ENCODE measurements at places on chromosomes 2 and 18.

- no peak for DNase-seq
Measured at GRCh38 chr2:20515290-20516220, 68.7 kb downstream of the RHOB start.

DNA sequence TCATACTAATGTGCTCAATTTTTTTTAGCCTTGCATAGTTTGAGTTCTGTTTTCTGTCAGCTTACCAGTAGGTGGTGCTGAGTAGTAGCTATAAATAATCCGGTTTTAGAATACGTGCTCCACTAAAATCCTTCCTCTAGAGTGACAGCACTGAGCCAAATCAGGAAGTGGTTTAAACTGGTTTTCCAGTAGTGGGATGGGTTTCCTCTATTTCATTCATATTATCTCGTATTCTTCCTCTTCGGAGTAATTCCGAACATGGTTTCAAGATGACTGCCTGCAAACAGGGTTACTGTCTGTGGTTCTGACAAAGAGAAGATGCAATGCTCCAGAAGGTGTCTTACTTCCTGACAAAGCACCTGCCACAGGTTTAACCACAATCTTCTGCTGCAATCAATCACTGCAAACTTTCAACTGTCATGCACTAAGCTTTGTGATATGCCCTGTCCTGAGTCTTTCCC, 496.9 kb upstream of the VRK2 start:
- DNase-seq: no peak

GRCh38 chr2:125254010-125254409, 1228.9 kb downstream of the CNTNAP5 start:
- no peak for DNase-seq

DNA sequence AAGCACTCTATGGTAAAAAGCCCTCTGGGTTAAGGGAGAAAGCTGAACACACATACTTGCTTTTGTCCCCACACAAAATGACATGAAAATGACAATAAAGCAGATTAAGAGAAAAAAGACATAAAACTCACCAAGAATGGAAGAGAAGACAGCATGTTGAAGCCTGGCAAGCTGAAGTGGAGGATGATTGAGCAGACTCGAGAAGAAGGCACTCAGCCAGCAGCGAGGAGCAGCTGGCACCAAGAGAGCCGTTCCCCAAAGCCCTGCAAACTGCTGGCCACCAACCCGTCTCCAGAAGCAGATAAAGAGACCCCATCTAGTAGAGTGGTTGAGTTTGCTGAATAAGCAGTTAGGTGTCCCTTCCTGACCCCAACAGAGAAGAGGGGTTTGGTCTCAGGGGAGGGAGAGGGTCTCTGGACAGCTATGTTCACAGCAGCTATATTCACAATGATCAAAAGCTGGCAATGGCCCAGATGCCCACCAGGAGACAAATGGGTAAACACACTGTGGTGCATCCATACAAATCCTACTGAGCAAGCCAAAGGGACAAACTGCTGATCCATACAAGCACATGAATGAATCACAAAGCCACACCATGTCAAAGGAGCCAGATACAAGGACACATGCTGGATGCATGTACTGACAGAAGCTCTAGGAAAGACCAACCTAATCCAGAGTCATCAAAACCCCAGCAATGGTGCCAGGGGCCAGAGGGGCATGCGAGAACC, 36.9 kb downstream of the FAM168B start:
- no peak for DNase-seq

GRCh38 chr18:55206927-55207326, 247.7 kb upstream of the CCDC68 start:
- DNase-seq: no peak

- DNase-seq: no peak
Measured at GRCh38 chr18:23887035-23887434, 127.5 kb upstream of the TTC39C start.

DNA sequence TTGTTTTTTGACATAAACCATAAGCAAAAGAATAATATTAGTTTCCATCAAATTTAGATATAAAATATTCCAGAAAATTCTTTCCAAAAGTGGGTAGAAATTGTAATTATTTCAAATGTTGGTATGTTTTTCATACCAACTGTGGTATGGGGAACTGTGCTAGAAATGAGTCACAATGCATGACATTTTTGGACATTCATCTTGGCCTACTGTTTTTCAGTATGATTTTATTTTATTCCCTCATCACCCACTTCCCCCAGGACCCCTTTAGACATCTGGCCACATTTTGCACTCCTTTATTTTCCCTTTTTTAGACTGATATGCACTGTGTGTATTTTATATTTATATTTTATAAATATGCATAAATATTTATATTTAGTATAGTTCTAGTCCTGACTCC, 97.1 kb downstream of the DPP4 start:
- no peak for DNase-seq

DNA sequence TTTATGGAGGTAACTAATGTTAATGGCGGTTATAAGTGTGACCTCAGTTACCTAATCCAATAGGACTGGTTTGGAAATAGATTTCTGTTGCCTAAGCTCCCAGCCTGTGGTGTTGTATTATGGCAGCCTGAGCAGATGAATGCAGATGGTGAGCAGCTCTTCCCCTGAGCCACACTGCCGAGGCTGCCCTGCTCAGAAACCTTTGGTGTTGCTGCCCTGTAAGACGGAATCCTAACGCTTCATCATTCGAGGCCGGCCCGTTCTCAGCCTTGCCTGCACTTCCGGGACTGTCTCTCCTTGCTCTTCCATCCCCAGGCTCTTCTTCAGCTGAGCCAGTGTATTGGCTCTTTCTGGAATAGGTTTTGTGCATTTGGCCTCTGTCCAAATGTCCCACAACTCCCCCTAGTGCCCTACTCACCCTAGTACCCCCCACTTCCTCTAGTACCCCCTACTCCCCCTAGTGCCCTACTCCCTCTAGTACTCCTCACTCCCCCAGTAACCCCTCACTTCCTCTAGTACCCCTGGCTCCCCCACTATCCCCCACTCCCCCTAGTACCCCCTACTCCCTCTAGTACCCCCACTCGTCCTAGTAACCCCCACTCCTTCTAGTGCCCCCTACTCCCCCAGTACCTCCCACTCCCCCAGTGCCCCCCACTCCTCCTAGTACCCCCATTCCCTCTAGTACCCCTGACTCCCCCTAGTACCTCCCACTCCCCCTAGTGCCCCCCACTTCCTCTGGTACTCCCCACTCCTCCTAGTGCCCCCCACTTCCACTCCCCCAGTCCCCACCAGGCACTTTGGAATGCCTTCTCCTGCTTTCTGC, 106.0 kb upstream of the TAF1B start:
- no peak for DNase-seq

DNA sequence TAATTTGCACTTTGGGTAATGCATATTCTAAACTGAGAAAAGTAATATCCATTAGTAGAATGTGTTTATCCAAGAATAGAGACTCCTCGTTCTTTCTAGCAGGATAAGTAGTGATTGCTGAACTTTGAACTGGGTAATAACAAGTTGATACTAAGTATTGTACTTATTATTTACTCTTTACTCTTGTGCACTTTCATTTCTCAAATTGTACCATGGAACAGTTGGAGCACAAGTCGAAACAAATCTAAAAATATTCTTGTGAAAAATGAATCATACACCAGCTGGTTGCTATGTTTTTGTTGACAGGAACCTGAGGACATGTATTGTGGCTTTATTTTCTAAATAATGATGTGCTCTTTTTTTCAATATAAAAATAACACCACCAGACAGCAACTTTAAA, 111.9 kb downstream of the RGPD3 start:
- no peak for DNase-seq

DNA sequence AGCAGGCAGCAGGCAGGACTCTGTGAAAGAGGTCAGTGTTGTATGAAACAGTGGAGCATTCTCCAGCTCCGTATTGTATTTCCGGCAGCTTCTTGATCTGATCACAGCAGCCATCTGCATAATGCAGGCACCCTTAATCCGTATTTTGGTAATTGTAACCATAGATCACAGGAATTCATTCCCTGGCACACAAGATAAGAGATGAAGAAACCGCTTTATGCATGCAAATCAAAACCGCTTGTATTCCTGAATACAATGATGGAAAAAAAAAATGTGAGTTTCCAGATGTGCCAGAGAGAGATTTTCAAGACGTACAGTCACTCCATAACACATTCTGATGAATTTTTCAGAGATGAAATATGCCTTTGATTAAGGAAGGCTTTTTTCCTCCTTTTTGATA, 221.3 kb downstream of the ACKR3 start:
- DNase-seq: no peak

DNA sequence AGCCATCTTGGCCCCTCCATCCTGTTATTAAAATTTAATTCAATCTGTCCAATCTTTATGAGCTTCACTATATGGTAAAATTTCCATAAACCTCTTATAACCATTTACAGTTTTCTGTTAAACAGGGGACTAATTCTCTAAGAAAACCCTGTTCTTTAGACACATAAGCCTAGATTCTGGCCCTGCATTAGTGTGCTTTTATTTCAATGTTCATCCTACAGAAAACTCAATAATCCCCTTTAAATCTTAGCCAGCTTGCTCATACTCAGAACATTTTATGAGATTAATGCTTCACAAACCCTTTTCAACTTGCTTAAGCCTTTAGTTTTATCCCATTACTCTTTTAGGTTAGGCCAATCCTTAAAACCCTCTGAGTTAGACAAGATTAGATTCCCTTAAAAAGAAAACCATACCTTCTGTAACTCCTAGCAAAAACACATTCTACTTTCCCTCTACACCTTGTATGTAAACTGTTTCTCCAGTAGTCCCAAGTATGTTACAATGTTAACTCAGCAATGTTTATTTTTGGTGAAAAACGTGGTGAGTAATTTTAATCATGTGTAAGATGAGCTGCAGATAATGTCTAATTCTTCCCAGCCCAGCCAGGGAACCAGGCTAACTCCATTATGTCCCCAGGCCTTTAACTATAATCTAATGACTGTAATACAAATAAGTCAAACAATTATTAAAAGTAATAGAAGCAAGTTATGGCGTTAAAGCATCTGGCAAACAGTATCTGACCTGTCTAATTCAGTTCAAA, 1953.4 kb upstream of the LRRTM1 start:
- no peak for DNase-seq

GRCh38 chr2:31347319-31347718, 67.2 kb downstream of the XDH start:
- DNase-seq: no peak

DNA sequence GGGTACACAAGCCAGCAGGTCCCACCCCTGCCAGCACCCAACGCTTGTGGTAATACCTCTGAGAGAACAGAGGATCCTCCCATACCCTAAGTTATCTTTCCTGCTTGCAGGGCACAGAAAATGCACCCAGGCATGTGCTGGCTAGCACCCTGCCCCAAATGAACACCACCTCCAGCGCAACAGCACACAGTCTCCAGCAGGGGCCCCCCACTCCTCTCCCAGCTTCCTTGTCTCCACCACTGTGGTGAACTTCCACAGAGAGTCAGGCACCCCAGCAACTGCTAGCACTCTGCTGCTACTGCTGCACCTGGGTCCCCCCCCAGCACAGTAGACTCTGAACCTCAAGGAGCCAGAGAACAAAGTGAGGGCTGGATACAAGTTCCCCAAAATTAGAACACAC, 216.8 kb upstream of the CNTNAP5 start:
- no peak for DNase-seq

DNA sequence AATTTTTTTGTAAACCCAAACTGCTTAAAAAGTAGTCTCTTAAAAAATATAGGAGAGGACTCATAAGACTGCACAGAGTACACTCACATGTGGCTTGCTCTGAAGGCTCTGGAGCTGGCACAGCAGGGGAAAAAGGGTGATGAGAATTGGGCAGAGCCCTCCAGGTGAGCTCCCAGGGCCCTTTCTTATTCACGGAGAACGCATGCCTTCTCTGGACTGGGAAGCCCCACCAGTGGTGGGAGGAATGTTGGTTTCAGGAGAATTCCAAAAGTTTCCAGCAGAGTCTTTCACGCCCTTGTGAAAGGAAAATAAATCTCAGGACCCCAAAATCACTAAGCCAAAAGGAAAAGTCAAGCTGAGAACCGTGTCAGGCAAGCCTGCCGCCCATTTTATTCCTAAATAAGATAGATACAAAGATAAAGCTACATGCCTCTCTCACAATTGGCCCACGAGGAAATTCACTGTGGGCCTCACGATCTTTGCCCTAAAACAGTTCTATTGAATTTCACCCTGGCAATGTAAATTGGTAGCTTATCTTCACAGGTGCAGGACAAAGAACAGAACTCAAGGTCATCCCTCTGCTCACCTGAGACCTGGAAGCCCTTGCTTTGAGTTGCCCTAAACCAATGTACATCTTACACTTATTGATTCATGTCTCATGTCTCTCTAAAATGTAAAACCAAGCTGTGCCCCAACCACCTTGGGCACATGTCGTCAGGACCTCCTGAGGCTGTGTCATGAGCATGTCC, 15.5 kb upstream of the MC5R start:
- no peak for DNase-seq

GRCh38 chr2:223901854-223902253, 43.3 kb downstream of the WDFY1 start:
- no peak for DNase-seq

DNA sequence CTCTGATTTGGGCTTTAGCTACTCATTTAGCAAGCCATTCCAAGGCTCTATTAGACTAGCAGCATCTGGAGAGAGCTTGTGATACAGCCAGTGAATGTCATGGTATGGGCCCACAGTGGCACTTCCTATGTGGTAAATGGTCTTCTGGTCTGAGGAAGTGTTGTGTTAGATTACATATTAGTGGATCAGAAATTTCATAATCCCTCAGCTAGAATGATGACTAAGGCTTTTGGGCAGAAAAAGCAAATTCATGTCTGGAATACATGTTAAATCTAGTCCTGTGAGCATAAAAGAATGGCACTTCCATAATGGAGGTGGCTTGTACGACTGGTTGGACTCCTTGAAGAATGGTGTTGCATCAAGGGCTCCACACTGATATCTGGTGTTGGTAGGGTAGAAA, 436.8 kb upstream of the CWC22 start:
- no peak for DNase-seq
